ENCODE measurements at places on chromosomes 2 and 18.

- H3K4me1 ChIP-seq = peaks cover 88% of the 10 kb centered on the region
- peaks cover 26% of the 10 kb centered on the region for H3K36me3 ChIP-seq
- H3K27ac ChIP-seq = no peak overlapping the region
- H3K4me3 ChIP-seq = no peak overlapping the region
- DNase-seq = no peak
- no peaks in the 10 kb centered on the region for H3K27me3 ChIP-seq
Observed at GRCh38 chr2:9240745-9241144, 34.1 kb downstream of the ASAP2 start.

GRCh38 chr2:239712755-239713154 is 311.9 kb upstream of the HDAC4 start:
- no peaks in the 10 kb centered on the region for H3K4me1 ChIP-seq
- H3K36me3 ChIP-seq = peaks cover 23% of the 10 kb centered on the region
- no peak overlapping the region for H3K4me3 ChIP-seq
- peaks cover 6% of the 10 kb centered on the region for H3K27me3 ChIP-seq
- DNase-seq = no peak
- H3K27ac ChIP-seq = no peak overlapping the region

DNA sequence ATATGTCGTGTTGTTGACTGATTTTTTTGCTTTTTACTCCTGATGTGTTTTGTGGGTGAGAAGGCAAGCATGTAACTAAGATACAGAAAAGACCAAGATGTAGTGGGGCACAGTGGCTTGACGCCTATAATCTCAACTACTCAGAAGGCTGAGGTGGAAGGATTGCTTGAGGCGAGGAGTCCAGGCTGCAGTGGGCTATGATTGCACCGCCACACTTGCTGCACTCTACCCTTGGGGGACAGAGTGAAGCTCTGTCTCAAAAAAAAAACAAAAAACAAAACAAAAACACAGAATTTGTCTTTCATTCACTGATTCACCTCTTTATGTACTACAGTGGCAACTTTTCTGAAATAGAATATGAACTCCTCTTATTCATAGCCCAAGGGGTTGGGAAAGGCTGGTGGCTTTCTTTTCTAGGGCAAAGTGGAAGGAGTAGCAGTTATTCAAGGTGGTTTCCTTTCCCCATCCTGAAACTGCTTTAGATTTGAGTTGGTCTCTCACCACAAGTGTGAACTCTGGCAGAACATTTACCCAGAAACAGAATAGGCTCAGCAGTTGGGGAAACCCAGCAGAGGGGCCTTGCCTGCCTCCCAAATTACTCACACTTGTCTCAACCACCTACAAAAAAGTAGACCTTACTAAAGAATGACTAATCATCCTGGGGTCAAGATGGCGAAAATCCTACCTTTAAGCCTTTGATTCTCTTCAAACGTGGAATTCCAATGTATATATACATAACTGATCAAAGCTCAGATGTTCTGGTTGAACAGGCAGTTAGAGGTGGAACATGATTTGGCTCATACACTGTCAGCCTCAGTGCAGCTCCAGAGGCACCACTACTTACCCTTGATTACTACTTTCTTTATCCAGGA is 6.5 kb downstream of the TANK start:
- no peaks in the 10 kb centered on the region for H3K27me3 ChIP-seq
- no peak for DNase-seq
- 0 out of 2 replicates have a peak overlapping the region, but pooled peaks have one; percentile 18 for H3K27ac ChIP-seq
- H3K4me1 ChIP-seq = peaks cover 72% of the 10 kb centered on the region
- H3K4me3 ChIP-seq = no peak overlapping the region
- H3K36me3 ChIP-seq = peaks cover 41% of the 10 kb centered on the region

- H3K4me1 ChIP-seq = peaks cover 16% of the 10 kb centered on the region
- no peak overlapping the region for H3K27ac ChIP-seq
- no peak overlapping the region for H3K4me3 ChIP-seq
Observed at GRCh38 chr2:72937356-72937669, 20.0 kb downstream of the EMX1 start.

DNA sequence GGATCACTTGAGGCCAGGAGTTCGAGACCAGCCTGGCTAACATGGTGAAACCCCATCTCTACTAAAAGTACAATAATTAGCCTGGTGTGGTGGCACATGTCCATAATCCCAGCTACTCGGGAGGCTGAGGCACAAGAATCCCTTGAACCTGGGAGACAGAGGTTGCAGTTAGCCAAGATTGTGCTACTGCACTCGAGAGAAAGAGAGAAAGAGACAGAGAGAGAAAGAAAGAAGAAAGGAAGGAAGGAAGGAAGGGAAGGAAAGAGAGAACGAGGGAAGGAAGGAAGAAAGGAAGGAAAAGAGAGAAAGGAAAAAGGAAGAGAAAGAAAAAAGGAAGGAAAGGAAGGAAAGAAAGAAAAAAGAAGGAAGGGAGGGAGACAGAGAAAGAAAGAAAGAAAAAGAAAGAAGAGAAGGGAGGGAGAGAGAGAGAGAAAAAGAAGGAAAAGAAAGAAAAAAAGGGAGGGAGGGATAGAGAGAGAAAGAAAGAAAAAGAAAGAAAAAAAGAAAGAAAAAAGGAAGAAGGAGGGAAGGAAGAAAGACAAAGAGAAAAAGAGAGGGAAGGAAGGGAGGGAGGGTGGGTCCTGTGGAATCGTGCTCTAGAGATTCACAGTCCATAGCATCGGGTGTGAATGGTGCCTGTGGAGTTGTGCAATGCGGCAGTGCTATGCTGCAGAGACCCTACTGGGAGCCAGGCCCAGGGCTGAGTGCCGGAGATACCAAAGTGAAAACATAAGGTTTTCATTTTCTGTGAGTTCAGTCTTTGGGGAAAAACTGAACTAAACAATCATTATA is 4.6 kb upstream of the SDC1 start:
- peaks cover 3% of the 10 kb centered on the region for H3K27me3 ChIP-seq
- H3K4me3 ChIP-seq = no peak overlapping the region
- H3K36me3 ChIP-seq = no peaks in the 10 kb centered on the region
- DNase-seq = no peak
- no peak overlapping the region for H3K27ac ChIP-seq

- H3K4me3 ChIP-seq = peak overlapping the region; percentile 97
- peak overlapping the region; percentile 94 for H3K27ac ChIP-seq
- peaks cover 23% of the 10 kb centered on the region for H3K27me3 ChIP-seq
- peak; percentile 68 for DNase-seq
Observed at GRCh38 chr2:47174733-47175361, 19.7 kb upstream of the STPG4 start.

DNA sequence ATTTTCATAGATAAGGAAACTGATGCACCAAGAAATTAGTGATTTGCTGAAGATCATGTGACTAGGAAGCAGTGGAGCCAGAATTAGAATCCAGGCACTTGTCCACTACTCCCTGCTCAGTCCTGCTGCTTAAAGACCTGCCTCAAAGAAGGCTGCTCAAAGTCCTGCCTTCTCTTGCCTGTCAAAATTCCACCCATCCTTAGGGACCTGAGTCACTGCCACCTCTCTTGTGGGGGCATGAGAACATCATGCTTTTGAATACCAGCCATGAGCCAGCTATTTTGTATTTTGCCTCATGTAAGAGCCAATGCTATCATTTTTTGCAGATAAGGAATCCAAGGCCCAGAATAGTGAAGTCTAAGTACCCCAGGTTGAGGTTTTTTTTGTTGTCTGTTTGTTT is 47.1 kb downstream of the DDX1 start:
- peaks cover 1% of the 10 kb centered on the region for H3K27me3 ChIP-seq
- peaks cover 34% of the 10 kb centered on the region for H3K36me3 ChIP-seq
- no peak overlapping the region for H3K4me3 ChIP-seq
- peak; percentile 72 for DNase-seq
- peaks cover 55% of the 10 kb centered on the region for H3K4me1 ChIP-seq
- peak overlapping the region; percentile 27 for H3K27ac ChIP-seq

DNA sequence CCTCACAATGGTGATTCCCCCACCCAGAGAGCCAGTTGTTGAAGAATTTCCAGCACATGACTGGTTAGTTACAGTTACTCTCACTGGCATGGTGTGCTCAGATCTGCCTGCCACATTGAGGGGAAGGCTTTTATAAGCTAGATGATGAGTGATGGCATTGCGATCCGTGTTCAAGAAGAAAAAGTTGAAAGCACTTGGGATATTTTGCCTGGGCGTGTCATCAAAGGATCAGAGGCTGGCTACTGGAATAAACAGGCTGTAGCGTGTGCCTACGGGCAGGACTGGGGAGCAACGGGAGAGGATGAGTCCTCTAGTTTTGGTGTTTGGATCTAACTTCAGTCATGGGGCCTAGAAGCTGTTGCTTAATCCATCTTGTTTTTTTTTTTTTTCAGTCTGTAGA is 175.0 kb downstream of the SETBP1 start:
- no peaks in the 10 kb centered on the region for H3K36me3 ChIP-seq
- no peak for DNase-seq
- no peak overlapping the region for H3K4me3 ChIP-seq
- H3K27me3 ChIP-seq = peaks cover 6% of the 10 kb centered on the region
- no peak overlapping the region for H3K27ac ChIP-seq

DNA sequence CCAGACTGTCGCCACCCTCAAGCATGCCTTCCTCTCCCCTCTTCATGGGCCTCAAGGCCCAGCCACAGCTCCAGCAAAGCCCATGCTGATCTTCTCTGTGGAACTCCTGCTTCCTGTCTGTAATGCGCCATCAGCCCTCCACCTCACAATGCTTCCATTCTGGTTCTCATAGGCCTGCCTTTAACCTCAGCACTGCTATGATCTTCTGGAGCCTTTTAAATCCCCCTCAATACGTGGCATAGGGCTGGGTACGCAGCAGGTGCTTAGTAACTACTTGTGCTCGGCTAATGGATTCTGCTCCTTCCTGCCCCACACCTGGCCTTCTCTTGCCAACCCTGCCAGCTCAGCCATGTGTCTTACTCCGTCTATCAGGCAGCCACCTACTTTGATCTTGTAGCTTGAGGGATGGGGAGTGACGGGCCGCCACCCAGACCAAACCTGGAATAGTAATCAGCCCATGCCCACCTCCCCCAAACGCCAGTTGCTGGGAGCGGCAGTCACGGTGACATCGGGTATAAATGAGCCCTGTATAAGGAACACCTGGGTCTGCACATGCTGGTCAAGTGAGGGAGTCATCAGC is 106.7 kb upstream of the MCFD2 start:
- H3K27ac ChIP-seq = peak overlapping the region; percentile 12
- no peak overlapping the region for H3K4me3 ChIP-seq
- H3K4me1 ChIP-seq = no peaks in the 10 kb centered on the region
- no peak for DNase-seq

GRCh38 chr2:221657806-221658205 is 85.7 kb upstream of the EPHA4 start:
- H3K27ac ChIP-seq = no peak overlapping the region
- no peak for DNase-seq
- H3K4me1 ChIP-seq = no peaks in the 10 kb centered on the region
- no peak overlapping the region for H3K4me3 ChIP-seq
